Anterior cingulate cortex (tissue), 58 donors: ENCODE measurements at places on chromosomes 16 and 17.

DNA sequence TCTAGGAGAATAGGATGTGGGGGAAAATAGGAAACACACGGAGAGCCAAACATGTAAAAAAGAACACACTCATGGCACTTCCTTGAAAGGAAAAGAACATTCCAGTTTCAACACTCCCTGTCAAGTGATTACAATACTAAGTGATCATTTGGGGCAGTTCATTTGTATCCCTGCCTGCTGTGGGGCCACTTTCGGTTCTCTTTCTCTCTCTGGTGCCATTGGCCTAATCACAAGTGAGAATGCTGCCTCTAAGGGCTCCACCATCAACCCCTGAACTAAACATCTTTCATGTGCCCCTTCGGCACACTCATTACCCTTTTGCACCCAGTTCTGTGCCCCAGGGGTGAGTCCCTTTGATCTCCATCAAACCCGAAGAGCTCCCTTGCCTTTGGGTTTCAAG, 197.3 kb downstream of the CEP112 start:
- DNase-seq, result no peak

DNA sequence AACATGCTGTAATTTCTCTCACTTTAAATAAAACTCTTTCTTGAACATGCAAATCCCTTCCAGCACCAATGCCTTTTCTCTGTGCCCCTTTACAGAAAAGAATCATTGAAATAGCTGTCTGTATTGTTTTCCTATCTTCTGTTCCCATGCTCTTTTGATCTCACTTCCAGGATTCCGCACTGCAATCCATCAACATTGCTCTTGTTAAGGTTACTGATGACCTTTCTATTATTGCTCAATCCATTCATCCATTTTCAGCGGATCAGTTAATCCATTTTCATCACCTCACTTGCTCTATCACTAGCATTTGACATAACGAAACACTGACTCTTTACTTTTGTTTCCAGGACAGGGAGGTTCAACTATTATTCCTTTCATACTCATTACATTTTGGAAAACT, 130.5 kb downstream of the ABCA8 start:
- DNase-seq, result no peak

DNA sequence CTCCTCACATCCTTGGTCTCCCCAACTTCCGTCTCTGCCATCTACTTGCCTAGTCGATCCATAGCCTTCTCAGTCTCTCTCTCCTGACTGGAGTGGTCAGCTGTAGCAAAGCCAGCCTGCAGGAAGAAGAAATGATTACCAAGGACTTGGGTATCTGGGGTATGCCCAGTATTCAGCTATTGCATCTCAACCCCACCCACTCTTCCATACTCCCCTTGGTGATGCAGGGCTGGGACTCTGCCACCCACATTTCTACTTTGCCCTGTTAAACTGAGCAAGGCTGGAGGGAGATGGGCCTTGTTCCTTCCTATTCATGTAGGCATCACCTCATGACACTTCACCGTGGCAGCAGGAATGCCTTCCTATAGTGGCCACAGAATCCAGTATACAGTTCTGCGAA, 2.3 kb downstream of the COPRS start:
- DNase-seq, result no peak

DNA sequence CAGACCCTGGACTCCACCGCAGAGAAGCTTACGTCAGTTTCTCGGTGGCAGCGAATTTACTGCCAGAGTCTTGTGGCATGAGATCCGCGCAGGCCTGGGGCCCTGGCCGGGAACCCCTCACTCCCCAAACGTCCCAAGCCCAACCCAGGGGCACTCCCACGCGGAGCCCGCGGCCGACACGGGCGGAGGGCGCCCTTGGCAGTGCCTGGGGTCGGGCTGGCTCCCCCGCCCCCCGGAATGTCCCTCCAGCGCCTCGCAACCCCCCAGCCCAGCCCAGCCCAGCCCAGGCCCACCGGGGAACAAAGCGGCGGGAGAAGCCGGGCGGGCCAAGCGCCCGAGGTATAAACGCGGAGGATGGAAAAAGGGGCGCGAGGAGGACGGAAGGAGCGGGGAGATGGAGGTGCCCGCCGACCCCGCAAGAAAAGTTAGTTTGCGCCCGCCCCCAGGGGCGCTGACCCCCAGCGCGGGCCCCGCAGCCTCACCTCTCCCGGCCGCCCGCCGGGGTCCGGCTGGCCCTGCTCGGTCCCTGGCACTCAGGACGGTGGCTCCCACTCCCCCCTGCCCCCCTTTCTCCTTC, 330 bp downstream of the CASKIN2 start:
- no peak for DNase-seq

DNA sequence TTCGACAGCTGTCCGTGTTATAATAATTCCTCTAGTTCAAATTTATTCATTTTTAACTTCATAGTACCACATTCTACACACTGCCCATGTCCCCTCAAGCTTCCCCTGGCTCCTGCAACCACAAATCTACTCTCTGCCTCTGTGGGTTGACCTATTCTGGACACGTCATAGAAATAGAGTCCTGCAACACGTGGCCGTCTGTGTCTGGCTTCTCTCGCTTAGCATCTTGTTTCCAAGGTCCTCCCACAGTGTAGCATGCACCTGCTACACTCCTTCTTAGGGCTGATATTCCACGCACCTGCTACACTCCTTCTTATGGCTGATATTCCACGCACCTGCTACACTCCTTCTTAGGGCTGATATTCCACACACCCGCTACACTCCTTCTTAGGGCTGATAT, 16.5 kb downstream of the SCGB1C2 start:
- DNase-seq, result no peak

DNA sequence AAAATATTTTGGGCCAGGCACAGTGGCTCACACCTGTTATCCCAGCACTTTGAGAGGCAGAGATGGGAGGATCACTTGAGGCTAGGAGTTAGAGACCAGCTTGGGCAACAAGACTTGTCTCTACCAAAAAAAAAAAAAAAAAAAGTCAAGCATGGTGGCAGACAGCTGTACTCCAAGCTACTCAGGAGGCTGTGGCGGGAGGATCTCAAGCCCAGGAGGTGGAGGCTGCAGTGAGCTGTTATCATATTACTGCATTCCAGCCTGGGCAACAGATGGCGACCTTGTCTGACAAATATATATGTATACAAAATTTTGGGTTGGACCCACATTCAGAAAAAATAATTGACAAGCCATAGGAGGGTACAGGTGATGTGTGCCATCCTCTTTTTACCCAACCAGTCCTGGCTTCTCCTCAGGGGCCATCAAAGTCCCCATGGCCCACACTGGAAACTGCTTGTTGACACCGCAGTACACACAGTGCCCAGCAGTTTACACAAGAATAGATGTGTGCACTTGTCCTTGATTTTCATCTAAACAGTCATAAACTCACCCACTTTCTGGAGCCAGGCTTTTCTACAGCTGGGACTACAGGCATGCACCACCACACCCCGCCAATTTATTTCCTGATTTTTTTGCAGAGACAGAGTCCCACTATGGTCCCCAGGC, 1.7 kb downstream of the CES2 start:
- DNase-seq, result no peak

GRCh38 chr17:43169561-43170139, 1.4 kb upstream of the NBR1 start:
- DNase-seq, result no peak

DNA sequence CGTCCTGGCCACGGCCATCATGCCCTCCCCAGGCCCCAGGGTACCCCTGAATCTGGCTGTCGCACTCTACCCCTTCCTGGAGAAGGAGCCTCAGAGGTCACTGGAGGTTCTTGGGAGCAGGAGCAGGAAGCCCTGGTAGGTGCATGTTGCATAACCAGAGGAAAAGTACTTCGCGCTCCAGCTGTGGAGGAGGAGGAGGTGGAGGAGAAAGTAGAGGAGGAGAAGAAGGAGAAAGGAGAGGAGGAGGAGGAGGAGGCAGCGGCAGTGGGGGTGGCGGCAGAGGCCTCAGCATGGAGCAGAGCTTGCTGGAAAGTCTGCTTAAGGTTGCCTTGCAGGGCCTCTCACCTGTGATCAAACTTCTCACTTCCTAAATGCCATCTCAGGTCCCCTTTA, 61.8 kb downstream of the BAIAP2 start:
- no peak for DNase-seq
